ENCODE measurements at places on chromosomes 6 and 20.
A peak's percentile ranks its signal among the peaks of the same experiment; 100 is the strongest.

DNA sequence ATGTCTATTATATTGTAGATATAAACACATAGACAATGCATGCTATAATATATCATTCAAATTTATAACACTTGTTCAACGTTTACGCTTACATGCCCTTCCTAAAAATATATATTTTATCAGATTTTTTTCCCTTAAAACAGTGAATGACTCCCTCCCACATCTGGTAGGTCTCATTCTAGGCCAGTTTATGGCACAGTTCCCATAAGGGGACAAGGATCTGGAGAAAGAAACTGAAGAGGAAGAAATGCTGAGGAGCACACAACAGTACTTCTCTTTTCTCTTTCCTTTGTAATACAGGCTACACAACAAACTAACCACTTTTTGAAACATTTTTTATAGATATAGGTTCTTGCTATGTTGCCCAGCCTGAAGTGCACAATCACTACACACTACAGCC lies 48.6 kb upstream of the RCAN2 start:
- DNase-seq: no peak

DNA sequence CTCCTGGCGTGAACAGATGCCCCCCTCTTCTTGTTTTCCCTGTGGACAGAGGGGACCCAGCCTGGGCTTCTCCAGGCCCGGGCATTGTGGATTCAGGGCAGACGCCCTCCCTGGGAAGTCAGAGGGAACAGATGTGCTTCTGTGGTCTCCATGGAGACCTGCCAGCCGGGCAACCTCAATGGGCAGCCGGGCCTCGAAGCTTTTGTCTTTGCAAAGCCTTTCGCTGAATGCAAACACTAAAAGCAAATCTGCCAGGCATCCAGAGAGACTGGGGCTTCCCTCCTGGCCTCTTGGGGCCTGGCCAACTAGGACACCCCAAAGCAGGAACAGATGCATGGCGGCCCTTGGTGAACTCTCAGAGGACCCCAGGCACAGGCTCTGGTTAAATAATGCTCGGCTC lies 370.0 kb upstream of the SULF2 start:
- DNase-seq: no peak

GRCh38 chr6:138531387-138531786 lies 32.1 kb upstream of the NHSL1 start:
- DNase-seq: no peak

GRCh38 chr20:19463597-19463996 lies 251.2 kb downstream of the SLC24A3 start:
- no peak for DNase-seq

DNA sequence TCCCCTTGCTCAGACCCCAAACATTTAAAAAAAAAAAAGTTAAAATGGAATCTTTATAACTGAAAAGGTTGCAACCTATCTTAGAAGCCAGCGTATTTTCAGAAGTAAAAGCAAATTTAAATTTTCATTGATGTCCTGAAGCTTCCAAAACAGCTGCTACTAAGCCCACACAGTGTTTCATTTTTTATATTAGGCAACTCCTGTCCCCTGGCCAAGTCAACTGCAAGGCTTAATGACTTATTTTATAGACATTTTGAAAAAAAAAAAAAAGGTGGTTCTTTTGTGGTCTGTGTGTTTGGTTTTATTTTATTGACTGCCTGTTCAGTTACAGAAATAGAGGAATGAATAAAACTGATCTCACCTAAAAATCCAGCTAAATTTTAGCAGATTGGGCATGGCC lies 13.0 kb downstream of the CFAP61 start:
- no peak for DNase-seq

DNA sequence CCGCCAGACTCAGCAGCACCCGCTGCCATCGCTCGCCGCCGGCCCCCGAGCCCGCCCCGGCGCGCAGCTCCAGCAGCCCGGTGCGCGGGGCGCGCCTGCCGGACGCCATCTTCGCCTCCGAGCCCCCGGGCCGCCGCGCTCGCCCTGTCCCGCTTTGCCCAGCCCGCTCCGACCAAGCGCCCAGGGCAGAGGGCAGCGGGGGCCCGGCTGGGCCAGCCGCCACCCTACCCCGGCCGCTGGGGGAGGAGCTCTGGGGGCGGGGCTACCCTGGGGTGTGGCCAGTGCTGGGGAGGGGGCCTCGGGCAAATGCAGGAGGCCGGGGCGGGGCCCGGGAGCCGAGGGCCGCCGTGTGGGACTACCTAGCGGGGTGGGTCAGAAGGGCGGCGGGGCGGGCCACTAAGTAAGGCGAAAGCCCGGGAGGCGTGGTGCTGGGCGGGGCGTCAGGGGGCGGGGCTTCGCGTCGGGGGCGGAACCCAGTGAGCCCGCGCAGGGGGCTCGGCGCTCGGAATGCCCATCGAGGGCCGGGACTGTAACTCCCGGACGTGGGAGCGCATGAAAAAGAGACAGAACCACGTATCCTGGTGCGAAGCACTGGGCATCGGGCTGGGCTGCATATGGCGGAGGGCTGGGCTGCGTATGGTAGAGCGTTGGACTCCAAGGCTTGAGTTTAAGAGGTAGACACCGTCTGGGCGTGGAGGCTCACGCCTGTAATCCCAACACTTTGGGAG lies at the start of gene SNTA1:
Gene SNTA1, minus strand, starts transcription at position 252 of the 728 bp plus-strand sequence. Its CDS starts 143 bp downstream, at position 109.
- peak; percentile 76 for DNase-seq

DNA sequence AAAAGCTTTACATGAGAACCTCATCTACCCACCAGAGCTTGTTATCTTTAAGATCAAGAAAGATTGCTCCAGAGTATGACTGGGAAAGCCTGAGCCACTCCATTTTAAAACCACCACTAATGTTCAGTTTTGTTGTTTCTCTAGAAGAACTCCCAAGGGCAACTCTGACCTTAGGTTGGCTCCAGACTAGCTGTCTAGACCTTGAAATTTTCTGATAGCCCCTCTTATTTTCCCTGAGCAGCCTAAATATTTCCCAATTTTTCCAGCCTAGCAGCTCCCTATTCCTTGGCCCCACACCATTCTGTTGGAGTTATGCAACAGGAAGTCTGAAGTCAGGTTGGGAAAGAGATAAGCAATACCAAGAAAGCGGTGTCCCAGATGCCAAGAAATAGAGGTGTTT lies 84.6 kb upstream of the TCF21 start:
- DNase-seq: no peak

DNA sequence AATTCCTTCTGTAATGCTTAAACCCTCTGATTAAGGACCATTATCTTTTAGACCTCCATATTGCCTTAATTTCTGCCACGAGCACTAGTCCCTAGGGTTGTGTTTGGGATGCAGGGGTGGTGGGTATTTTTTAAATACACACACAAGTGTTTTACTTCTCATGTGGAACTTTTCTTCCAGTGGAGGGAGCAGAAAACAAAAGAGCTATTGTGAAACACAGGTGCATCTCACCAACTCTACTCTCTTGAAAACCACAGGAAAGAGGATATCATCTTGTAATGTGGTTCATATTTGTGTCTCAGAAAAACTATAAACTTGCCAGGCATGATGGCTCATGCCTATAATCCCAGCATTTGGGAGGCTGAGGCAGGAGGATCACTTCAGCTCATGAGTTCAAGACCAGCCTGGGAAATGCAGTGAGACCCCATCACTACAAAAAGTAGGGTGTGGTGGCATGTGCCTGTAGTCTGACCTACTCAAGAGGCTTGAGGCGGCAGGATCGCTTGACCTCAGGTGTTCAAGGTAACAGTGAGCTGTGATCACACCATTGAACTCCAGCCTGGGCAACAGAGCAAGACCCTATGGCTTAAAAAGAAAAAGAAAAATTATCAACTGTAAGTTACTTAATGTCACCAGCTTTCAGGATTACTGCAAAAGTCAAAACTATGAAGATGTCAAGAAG lies 37.3 kb downstream of the MRS2 start:
- DNase-seq: no peak

GRCh38 chr6:70763754-70764510 lies 96.2 kb downstream of the SMAP1 start:
- no peak for DNase-seq

- DNase-seq: no peak
Measured at GRCh38 chr6:5084360-5084780, 771 bp upstream of the PPP1R3G start.

DNA sequence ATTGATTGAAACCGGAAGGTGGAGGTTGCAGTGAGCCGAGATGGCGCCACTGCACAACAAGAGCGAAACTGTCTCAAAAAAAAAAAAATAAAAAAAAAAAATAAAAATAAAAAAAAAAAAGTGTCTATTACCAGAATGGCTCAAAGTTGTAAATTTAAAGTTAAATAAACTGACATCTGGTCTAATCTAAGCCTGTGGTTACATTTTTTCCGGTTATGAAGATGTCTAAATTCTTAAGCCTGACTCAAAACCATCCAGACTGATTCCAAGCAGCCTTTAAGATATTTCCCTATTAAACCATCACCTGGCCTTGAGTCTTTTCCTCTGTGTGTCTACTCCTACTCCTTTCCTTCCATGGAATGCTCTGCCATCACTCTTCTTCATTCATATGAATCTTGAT lies 371.7 kb upstream of the RUNX2 start:
- DNase-seq: no peak

DNA sequence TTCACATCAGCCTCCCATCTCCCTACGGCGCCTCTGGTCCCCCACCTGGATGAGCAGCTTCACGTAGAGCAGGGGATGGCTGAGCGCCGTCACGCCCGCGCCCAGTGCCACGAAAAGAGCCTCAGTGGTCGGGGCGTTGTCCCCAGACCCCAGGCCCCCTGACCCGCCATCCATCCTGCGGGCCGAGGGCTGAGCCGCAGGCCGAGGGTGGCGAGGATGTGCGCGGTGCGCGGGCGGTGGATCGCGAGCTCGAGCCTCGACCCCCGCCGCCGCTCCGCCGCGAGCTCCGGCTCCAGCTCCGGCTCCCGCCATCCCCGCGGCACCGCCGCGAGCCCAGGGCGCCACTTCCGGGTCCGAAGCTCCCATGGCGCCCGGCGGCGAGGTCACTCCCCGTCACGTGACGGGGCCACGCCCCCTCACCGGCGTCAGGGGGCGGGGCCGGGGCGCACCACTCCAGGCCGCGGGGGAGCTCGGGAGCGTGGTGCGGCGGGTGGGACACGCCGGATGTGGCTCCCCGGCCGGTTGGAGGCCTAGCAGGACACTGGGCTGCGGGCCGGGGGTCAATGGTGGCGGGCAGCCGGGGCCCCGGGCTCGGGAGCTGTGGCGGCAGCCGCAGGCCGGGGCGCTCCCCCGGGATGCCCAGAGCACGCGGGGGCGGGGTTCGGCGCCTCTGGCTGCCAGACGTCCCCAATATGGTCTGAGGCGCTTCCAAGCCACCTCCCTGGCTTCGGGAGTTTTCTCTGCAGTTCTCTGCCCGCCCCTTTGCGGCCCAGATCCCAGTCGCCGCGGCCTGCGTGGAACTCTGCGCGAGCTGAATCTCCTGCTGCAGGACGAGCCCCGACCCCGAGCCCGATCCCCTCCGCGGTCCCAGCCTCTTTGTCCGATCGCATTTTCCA lies at the start of gene MTCH1:
Gene MTCH1, minus strand, starts transcription at position 389 of the 896 bp plus-strand sequence. Its CDS starts 23 bp downstream, at position 366.
- peak; percentile 78 for DNase-seq

- DNase-seq: no peak
Measured at GRCh38 chr20:52454660-52455059, 263.1 kb upstream of the ZFP64 start.

DNA sequence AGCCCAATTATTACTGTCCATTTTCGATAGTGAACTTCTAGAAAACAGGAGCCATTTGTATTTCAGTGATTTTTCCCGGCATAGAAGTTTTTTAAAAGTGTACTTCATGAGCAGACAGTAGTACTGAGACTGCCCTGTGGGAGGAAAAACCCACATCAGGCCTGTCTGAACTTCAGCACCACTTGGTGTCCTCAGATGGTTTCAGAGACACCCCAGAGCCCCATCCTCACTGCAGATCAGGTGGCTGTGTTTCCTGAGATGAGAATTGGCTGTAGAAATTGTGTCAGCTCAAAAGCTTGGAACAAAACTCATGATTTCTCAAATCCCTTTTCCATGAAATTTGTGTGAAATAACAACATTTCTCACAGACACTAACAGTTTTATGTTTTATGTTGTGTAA lies 110.0 kb upstream of the RIN2 start:
- no peak for DNase-seq

DNA sequence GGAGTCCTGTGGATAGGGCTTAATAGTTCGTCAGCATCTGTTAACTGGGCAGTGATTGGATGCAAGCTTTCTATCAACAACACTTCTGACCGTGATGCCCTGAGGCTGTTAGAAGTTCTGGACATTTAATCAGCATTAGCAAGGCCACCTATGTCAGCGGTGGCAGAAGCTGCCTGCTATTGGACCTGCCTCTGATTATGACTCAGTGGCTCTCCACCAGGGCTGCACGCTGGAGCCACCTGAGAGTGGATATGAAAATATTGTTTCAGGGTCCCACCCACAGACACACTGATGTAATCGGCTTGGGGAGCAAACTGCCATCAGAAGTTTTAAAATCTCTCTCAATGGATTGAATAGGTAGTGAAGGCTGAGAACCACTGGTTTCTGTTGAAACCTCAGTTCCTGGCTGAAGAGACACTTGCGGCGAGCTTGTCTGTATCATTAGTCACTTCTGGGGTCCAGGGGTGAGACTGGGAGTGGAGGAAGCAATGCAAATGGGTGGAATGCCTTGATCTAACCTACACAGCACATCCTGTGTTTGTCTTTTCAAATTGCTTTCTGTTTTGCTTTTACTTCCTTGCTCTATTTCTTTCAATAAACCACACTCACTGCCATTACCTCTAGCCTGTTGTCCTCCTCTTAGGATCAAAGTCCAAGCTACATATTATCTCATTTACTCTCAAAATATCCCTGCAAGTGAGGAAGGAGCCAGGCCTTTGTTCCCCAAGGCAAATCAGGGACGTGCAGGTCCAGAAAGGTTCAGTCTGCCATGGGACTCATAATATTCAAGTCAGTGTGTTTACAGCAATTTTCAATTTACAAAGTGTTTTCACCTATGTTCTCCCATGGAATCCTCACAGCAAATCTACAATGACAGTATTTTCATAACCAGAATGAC lies 4.2 kb downstream of the CLIC5 start:
- no peak for DNase-seq

- no peak for DNase-seq
Measured at GRCh38 chr6:75483136-75483952, 10.3 kb downstream of the FILIP1 start.

DNA sequence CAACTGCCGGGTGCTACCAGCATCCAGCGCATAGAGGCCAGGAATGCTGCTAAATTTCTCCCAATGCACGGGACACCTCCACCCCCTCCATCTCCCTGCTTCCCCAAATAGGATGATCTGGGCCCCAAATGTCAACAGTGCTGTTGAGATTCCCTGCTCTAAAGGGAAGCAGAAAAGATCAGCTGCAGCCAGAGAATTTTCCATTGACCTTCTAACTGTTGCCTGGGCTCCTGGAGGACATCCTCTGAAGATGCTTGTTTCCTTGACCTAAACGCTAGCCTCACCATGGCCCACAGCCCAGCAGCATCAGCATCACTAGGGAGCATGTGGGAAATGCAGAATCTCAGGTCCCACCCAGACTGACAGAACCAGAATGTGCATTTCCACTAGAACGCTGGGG lies 161.3 kb downstream of the GMPR start:
- DNase-seq: no peak
